ENCODE measurements at places on chromosomes 1 and 21.

DNA sequence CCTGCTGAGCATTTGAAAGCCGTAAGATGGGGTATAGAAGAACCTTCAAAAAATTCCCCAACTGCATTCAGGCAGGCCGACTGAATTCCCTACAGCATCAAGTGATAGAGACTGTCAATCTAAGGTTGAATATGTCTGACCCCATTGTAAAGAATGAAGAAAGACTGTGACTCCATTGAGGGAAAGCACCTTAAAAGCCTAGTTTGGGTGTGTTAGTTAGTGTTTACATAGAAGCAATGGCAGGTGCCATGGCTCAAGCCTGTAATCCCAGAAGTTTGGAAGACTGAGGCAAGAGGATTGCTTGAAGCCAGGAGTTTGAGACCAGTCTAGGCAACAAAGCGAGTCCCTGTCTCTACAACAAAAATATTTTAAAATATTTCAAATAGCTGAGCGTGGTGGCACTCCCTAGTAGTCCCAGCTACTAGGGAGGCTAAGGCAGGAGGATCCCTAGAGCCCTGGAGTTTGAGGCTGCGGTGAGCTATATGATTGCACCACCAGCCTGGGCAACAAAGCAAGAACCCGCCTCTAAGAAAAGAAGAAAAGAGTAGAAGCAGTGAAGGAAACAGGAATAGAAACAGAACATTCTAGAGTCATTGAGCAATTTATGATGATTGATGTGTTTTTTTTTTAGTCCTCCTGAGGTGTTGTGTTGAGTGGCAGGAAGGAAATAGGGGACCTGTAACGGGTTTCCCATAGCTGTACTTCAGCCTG lies 15.4 kb downstream of the POLR3GL start:
- no peak for DNase-seq

DNA sequence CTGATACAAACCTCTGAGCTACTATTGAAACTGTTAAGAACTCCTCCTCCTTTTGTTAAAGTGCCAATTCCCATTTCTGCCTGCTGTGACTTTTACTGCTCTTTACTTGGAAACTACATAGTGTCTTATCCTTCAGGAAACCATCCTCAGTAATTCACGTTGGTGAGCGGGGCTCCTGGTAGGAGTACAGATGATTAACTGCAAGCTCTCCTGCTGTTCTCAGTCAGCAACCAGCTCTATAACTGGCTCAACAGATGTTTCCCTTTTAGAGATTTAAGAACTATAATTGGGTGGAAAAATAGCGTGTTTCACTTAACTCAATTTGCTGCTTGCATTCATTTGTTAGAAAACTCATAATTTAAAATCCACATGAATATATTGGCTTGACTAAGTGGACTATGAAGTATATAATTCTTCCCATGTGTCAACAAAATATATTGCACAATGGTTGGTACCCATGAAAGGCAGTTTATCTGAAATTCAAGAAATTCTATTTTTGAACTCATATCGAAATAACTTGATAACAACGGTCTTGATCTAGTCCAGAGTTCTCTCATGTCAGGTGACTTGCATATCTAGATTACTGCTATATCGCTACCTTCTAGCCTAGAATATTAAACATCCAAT lies 574.0 kb downstream of the KCNT2 start:
- DNase-seq, result no peak

DNA sequence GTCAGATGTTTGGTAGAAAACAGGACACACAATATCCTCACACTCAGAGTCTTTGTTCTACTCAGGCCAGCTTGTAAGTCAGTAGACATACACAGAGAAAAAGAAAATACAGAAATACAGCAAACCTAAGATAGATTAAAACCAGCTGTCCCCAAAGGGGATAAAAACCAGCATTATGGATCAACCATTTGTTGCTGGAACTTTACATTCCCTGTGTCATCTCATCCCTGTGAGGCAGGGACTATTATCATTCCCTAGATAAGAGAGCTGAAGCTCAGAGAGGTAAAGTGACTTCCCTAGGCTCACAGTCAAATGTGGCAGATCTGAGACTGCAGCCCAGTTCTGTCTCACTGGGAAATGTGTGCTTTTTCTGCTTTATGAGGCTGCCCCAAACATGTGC lies 80.7 kb downstream of the DMRTA2 start:
- no peak for DNase-seq

GRCh38 chr1:59814180-59814900 lies 409 bp upstream of the HOOK1 start:
- peak; percentile 93 for DNase-seq

DNA sequence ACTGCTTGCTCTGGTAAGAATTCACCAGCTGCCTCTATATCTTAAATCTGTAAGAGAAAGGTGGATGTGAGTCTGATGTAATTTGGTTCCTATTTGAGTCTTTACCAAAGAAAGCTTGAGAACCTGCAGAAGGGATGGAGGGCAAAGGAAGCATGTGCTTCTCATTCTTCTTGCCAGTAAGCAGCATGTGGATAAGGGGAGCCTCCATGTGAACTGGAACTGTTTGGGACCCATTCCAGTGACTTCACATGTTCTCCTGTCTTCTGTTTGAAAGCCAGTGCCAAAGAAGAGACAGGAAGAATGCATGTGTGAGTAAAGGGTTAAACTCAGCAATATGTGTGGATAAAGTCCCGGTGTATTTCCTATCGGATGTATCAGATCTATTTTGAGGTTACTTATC lies 119.6 kb upstream of the ADGRL2 start:
- DNase-seq, result no peak

DNA sequence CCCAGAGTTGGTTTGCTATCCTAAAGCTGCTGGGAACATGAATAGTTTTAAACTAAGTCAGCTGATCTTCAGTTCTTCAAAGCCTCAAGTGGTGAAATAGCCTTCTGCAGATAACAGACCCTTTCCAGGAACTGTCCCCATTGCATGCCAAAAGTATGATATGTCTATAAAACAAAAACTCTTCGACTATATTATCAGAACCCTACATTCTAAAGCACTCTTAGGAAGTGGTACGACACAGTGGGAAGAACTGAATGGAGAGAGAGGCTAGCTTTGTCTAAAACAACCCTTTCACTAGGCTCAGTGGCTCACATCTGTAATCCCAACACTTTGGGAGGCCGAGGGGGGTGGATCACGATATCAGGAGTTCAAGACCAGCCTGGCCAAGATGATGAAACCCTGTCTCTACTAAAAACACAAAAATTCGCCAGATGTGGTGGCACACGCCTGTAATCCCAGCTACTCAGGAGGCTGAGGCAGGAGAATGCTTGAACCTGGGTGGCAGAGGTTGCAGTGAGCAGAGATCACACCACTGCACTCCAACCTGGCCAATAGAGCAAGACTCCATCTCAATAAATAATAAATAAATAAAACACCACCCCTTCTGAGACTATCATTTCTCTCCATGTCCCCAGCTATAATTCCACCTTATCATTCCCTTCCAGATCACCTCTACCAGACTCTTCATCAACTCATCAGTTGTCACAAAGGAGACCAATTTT lies 2.2 kb upstream of the FRRS1 start:
- no peak for DNase-seq

DNA sequence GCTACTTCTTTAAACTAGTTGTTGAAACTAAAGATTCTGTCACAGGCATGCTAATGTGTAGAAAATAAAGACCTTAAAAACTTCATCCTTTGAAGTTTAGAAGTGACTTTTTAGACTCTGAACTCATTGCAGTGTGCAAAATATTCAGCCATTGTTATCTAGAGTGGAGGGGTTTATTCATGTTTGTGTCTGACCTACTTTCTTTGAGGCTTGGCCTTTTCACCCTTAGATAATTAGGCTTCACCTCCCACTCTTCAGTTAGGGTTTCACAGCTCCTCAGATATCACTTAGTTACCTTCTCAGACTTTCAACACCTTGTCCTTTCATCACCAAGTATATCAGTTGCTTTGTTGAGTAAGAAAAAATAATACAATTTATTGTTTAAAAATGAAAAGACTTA lies 75.9 kb downstream of the IVNS1ABP start:
- no peak for DNase-seq

DNA sequence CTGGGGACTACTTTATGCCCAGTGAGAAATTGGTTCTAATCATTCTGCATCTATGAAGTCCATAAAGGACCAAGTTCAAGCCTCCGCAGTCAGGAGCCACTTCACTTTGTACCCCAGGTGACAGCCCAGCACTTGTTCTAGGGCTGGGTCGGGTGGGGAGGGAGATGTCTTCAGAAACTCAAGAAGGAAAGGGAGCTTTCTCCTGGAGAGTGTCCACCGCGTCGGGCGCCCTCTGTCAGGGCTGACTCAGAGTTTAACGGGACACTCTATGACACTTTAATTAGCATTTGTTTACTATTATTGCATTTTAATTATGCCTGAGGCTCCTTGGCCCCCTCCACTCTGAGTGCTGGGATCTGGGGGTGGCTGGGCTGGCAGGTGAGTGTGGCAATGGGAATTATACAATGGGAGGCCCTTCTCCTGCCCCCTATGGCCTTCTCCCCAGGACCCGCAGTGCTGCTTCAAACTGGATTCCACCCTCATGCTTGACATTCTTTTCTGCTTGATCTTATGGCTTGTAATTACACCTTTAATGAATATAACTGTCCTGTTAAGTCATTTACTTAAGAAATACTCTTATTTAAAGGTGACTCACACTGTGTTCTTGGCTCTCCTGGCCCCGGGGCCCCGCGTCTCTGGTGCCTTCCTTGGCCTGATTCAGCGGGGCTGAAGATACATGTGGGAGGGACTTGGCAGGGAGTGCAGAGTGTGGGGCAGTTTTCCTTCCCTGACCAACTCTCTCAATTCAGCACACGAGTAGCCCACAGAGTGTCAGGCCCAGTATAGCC lies 136.6 kb downstream of the PLXNA2 start:
- DNase-seq, result peak; percentile 86

GRCh38 chr1:14615549-14616218 lies 17.2 kb downstream of the KAZN start:
- DNase-seq, result no peak

- no peak for DNase-seq
Observed at GRCh38 chr1:16644193-16644481, 22.6 kb downstream of the RNU1-3 start.

GRCh38 chr1:39410915-39411436 lies 80.5 kb upstream of the BMP8A start:
- DNase-seq, result peak; percentile 73

DNA sequence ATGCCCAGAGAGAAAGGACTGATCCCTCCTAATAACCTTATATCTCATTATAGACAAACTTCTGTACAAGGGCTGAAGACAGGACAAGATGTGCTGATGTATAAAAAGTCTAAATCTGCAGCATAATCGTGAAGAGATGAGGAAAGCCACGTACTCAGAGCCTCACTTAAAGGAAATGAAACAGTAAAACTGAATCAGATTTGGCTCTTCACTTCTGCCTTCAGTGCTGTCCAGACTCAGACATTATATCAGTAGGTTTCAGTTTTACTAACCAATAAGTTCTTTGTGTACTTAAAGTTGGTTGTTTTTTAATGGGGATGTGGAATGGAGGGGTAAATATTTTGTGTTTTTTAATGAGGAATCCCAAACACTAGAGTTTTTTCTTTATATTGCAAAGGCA lies 45.3 kb upstream of the RGS1 start:
- no peak for DNase-seq

GRCh38 chr1:241336335-241336734 lies 20.7 kb downstream of the RGS7 start:
- no peak for DNase-seq

- DNase-seq, result no peak
Observed at GRCh38 chr1:234924450-234925355, 203.9 kb downstream of the TOMM20 start.

- no peak for DNase-seq
Observed at GRCh38 chr1:43531107-43531905, 623 bp downstream of the PTPRF start.

DNA sequence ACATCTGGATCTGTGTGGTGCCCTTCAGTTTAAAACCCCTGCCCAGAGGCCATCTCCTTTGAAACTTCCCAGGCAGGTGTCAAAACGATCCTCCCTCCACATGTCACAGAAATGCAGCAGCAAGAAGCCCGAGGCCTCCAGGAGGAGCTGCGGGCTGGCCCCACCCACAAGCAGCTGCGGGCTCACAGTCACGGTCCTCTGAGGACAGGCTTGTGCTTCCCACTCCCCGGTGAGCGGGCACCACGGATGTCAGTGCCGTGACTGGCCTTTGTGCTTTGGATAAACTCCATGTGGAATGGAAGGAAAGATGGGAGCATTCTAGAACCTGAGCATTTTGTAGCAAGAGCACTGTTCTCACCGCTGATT lies 65.8 kb downstream of the SIK1 start:
- DNase-seq, result no peak

DNA sequence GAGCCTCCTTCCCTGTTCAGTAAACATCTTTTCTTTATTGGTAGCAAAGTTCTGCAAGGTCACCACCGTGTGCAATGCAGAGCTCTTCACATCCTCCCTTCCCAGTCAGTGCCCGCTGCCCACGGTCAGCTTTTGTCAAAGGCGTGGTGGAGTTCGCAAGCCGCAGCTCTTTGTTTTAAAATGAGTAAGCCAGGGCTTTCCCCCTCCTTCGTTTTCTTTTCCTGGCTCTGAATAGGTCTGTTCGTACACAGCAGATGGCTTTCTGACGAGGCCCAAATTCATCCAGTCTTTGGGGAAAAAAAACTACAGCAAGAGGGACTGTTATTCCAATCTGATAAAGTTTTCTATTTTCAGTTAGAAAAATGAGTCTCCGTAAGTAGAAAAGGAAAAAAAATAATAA lies 153.2 kb downstream of the LRIG2 start:
- DNase-seq, result no peak

GRCh38 chr1:240190881-240191401 lies 99.3 kb downstream of the FMN2 start:
- DNase-seq, result no peak

DNA sequence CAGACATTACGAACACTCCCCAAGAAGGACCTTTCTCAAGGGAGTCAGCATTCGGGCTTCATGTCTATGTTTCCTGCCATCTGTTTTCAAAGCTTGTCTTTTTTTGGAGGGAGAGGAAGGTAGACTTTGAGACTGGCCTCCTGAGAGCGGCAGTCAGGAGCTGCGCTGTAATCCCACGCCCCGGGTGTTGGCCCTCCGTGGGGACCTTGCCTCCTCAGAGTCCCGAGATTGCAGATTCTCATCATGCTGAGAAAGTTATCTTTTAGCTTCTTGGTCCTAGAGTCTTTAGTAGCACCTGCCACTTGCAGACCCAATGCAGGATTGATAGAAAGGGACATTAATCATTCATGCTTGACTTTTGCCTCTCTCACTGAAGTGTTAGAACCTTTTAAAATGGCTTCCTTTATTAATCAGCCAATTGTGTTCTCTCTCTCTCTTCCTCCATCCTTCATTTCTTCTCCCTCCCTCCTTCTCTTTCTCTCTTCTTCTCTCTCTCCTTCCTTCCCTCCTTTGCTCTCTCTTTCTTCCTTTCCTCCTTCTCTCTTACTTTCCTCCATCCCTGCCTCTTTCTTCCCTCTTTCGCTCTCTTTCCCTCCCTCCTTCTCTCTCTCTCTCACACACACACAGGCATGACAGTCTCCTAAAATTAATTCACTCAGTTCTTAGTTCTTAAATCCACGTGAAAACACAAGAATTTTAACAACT lies 25.2 kb upstream of the GNPAT start:
- DNase-seq, result no peak

Measured in RWPE2 (cell line).